ENCODE measurements at places on chromosomes 2 and 18. TPM values are rescaled to one million over a fixed set of nuclear protein-coding genes. Genes with fewer than 3 reads are reported as not detected.

The RIT2 gene
- not detected for polyA plus RNA-seq

The MRPS5 gene
- 52.7 TPM for polyA plus RNA-seq

The SERPINB4 gene
- polyA plus RNA-seq, result not detected

The HNMT gene
- polyA plus RNA-seq, result 45.9 TPM

The CD207 gene
- 0.03 TPM for polyA plus RNA-seq

The TDRD15 gene
- polyA plus RNA-seq, result not detected

DNA sequence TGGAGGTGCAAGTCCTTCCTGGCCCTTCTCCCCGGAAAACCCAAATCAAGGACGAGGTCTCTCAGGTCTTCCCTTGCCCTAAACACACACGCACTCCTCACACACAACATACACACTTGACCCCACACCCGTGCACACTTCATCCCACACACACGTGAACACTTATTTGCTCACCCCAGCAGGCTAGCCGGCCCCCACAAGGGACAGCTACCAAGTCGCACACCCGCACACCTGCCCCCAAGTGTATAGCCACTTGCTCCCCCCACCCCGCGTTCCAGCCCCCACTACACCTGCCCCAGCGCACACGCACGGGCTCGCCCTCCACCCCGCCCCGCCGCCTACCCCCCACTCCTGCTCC, 359 bp downstream of the TGFBRAP1 start:
- H3K36me3 ChIP-seq, result no peaks in the 10 kb centered on the region
- H3K4me3 ChIP-seq, result peak overlapping the region; percentile 65
- H3K27me3 ChIP-seq, result no peaks in the 10 kb centered on the region
- H3K4me1 ChIP-seq, result peaks cover 16% of the 10 kb centered on the region
- no peak for DNase-seq
- peak overlapping the region; percentile 55 for H3K27ac ChIP-seq

DNA sequence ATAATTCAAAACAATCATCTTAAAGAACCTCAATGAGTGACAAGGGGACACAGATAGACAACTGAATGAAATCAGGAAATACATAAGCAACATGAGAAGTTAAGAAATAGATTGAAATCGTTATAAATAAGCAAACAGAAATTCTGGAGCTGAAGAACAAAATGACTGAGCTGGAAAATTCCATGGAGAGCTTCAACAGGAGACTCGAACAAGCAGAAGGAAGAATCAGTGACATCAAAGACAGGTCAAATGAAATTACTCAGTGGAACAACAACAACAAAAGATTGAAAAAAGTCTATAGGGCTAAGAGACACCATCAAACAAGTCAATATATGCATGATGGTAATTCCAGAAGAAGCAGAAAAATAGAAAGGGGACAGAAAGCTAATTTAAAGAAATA, 89.5 kb upstream of the ALKAL2 start:
- DNase-seq, result no peak
- H3K27me3 ChIP-seq, result no peaks in the 10 kb centered on the region
- H3K27ac ChIP-seq, result no peak overlapping the region
- no peaks in the 10 kb centered on the region for H3K36me3 ChIP-seq
- no peaks in the 10 kb centered on the region for H3K4me1 ChIP-seq

- H3K36me3 ChIP-seq, result no peaks in the 10 kb centered on the region
- peak; percentile 28 for DNase-seq
- no peak overlapping the region for H3K4me3 ChIP-seq
- H3K27me3 ChIP-seq, result no peaks in the 10 kb centered on the region
Measured at GRCh38 chr2:100756704-100757103, 63.2 kb upstream of the NPAS2 start.

DNA sequence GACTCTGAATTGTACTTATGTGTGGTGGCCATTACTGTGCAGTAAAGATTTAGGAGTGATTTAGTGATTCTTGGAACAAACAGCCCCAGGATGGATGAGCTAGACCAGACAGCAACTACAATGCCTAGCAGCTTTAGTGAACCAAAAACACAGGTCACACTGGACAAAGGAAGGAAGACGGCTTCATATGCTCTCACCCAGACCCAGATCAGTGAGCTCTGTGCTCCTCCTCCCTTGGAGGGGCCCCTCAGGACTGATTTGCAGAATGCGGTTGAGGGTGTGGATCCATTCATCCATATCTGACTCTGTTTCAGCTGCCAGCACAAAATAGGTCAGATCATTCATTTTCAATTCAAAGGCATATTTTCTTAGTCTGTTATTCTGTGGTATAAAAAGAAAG, 159.7 kb upstream of the CCDC195 start:
- no peak overlapping the region for H3K27ac ChIP-seq
- no peaks in the 10 kb centered on the region for H3K27me3 ChIP-seq
- no peak overlapping the region for H3K4me3 ChIP-seq
- no peak for DNase-seq
- peaks cover 5% of the 10 kb centered on the region for H3K36me3 ChIP-seq

DNA sequence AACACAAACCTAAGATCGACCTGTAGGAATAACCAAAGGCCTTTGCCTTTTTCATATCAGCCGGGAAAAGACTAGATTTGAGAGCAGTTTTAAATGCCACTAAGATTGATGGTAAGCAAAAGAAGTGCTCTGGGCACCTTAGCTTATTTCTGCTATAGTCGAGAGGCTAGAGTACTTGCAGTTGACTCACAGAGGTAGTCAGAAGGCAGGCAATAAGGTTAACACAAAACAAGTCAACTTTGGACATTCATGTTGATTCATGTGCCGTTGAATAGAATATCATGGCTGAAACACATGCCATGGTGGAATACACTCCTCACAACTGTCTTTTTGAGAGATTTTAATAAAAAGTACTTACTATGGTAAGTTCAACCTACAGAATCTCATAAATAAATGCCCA, 507.6 kb downstream of the ZEB2 start:
- H3K27me3 ChIP-seq, result no peaks in the 10 kb centered on the region
- H3K36me3 ChIP-seq, result no peaks in the 10 kb centered on the region
- no peak overlapping the region for H3K4me3 ChIP-seq
- H3K27ac ChIP-seq, result no peak overlapping the region

DNA sequence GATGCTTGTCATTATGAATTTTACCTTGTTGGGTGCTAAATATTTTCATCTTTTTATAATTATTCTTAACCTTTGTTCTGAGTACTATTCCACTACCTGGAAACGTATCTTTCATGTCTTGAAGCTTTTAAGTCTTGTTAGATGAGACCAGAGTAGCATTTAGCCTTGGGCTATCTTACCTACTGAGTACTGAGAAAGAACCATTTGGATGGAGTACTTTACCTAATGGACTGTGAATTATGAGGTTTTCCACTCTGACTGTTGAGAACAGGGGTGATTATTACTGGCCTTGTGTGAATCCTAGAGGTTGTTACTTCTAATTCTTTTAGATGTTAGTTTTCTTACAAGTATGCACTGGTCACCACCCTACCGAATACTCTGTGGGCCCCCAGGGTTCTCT, 63.5 kb downstream of the CCDC102B start:
- H3K36me3 ChIP-seq, result no peaks in the 10 kb centered on the region
- H3K27ac ChIP-seq, result no peak overlapping the region
- no peak overlapping the region for H3K4me3 ChIP-seq
- no peak for DNase-seq
- H3K27me3 ChIP-seq, result no peaks in the 10 kb centered on the region

DNA sequence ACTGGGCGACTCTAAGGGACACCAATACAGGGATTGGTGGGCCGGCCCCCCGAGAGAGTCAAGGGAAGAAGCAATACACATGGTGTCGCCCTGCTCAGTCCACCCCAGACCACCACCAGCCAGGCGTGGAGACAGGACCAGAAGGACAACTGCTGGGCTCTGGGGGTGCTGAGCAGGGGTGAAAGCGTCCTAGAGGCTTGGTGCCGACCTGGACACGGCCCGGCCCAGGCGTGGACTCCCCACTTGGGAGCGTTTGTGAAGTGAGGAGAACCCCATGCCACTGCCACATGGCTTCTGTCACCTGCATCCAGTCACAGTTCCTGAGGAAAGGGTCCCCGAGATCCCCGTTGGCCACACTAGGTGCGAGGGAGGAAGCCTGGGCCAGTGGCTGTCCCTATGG, 35.4 kb upstream of the ITM2C start:
- no peak overlapping the region for H3K4me3 ChIP-seq
- peaks cover 12% of the 10 kb centered on the region for H3K27me3 ChIP-seq
- H3K27ac ChIP-seq, result no peak overlapping the region
- no peaks in the 10 kb centered on the region for H3K4me1 ChIP-seq

DNA sequence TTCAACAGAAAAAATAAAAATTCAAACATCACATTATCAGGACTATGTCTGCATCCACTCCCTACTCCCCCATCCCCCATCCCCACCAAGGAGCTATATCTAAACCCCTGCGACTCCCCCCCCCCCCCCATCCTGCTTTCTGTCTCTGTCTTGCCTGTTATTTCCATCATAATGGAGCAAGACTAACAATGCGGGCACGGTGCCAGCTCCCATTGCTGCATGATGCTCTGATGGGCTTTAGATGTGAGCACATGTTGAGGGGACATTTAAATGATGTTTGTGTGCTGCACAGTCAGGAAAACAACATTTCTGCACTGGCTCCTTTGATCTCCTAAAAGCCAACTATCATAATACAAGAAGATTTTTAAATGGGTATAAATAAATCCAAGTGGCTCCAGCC, 644.2 kb upstream of the SETBP1 start:
- H3K4me3 ChIP-seq, result no peak overlapping the region
- no peak overlapping the region for H3K27ac ChIP-seq
- DNase-seq, result no peak
- H3K27me3 ChIP-seq, result no peaks in the 10 kb centered on the region
- H3K4me1 ChIP-seq, result no peaks in the 10 kb centered on the region

GRCh38 chr18:25825979-25826776, 264.2 kb downstream of the SS18 start:
- H3K36me3 ChIP-seq, result no peaks in the 10 kb centered on the region
- peak; percentile 47 for DNase-seq
- no peak overlapping the region for H3K4me3 ChIP-seq
- H3K27ac ChIP-seq, result no peak overlapping the region

GRCh38 chr2:109182426-109182825, 53.4 kb downstream of the SH3RF3 start:
- H3K27ac ChIP-seq, result no peak overlapping the region
- DNase-seq, result no peak
- peaks cover 19% of the 10 kb centered on the region for H3K4me1 ChIP-seq
- no peaks in the 10 kb centered on the region for H3K36me3 ChIP-seq
- H3K27me3 ChIP-seq, result no peaks in the 10 kb centered on the region
- H3K4me3 ChIP-seq, result no peak overlapping the region

DNA sequence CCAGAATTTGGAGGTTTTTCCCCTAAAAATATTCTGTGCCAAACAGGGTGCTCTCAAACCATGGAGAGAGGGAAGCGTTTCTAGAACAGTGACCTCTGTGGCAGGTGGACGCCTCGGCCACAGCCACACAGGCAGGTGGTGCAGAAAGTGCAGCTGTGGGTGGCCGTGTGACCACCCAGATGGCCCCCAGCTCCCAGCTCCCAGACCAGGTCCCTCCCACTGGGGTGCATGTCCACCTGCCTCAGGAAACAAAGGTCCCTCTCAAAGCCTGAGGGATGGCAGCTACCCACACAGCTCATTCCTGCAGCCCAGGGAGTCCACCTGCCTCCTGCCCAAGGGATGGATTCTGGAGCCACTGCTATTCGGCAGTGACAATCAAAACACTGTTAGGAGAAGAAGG, 74.5 kb upstream of the PXDN start:
- no peak for DNase-seq
- H3K27ac ChIP-seq, result no peak overlapping the region
- H3K4me3 ChIP-seq, result no peak overlapping the region
- peaks cover 15% of the 10 kb centered on the region for H3K4me1 ChIP-seq

GRCh38 chr2:233791883-233792329, 13.8 kb downstream of the MROH2A start:
- H3K27ac ChIP-seq, result no peak overlapping the region
- H3K36me3 ChIP-seq, result no peaks in the 10 kb centered on the region

DNA sequence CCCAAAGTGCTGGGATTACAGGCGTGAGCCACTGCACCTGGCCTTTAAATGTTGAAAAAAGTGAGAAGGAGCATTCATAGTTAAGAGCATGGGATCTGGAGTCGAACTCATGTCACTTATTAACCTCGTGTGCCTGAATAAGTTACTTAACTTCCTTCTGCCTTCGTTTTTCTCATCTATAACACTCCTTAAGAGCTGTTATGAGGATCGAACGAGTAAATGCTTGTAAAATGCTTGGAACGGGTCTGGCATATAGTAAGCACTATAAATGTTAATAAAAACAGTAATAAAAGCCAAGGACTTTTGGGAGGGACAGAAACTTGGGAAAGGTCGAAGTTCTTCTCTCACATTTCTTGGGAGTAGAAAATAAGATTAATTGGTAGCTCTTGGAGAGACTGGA, 40.8 kb downstream of the RAB10 start:
- H3K27ac ChIP-seq, result no peak overlapping the region
- H3K36me3 ChIP-seq, result no peaks in the 10 kb centered on the region
- no peaks in the 10 kb centered on the region for H3K27me3 ChIP-seq
- H3K4me1 ChIP-seq, result no peaks in the 10 kb centered on the region
- H3K4me3 ChIP-seq, result no peak overlapping the region

GRCh38 chr2:15225131-15225530, 336.0 kb downstream of the NBAS start:
- no peak overlapping the region for H3K4me3 ChIP-seq
- no peak overlapping the region for H3K27ac ChIP-seq
- peaks cover 2% of the 10 kb centered on the region for H3K4me1 ChIP-seq
- H3K27me3 ChIP-seq, result no peaks in the 10 kb centered on the region
- DNase-seq, result no peak

GRCh38 chr2:177338177-177338721, 54.3 kb upstream of the AGPS start:
- H3K27ac ChIP-seq, result no peak overlapping the region
- H3K36me3 ChIP-seq, result no peaks in the 10 kb centered on the region
- H3K4me1 ChIP-seq, result no peaks in the 10 kb centered on the region
- DNase-seq, result peak; percentile 63

DNA sequence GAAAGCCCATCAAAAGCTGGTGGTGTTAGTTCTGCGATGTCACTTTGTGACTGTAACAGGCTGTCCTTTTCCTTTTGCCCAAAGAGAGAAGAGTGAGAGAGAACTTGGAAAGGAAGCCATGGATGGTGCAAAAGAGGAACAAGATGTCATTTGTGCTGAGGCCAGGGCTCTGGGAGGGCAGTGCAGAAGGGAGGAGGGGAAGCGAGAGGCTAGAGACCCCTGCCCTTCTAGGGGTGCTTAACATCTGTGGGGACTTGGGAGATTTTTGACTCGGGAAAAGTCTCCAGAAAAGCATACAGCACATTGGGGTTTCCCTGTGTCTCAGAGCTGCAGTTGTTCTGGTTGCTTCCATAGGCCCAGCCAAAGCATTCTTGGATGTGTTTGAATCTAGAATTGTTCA, 49.6 kb downstream of the ZBTB7C start:
- no peak for DNase-seq
- H3K36me3 ChIP-seq, result no peaks in the 10 kb centered on the region
- H3K4me1 ChIP-seq, result no peaks in the 10 kb centered on the region
- H3K4me3 ChIP-seq, result no peak overlapping the region
- H3K27me3 ChIP-seq, result peaks cover 1% of the 10 kb centered on the region
- no peak overlapping the region for H3K27ac ChIP-seq

DNA sequence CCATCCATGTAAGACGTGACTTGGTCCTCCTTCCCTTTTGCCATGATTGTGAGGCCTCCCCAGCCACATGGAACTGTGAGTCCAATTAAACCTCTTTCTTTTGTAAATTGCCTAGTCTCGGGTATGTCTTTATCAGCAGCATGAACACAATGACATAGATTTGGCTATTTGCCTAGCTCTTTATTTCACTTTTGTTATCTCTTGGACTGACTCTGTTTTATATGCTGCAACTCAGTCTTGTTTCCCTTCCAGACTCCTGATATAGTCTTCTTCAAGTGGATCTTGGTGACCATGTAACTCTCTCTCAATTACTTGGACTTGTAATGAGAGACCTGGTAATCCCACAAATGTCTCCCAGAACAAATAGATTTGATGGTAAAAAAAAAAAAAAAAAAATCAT, 627.6 kb downstream of the CCDC85A start:
- no peaks in the 10 kb centered on the region for H3K36me3 ChIP-seq
- DNase-seq, result no peak
- no peak overlapping the region for H3K4me3 ChIP-seq
- no peak overlapping the region for H3K27ac ChIP-seq
- H3K27me3 ChIP-seq, result no peaks in the 10 kb centered on the region
- no peaks in the 10 kb centered on the region for H3K4me1 ChIP-seq
